ENCODE measurements at places on chromosomes 11 and 22.

DNA sequence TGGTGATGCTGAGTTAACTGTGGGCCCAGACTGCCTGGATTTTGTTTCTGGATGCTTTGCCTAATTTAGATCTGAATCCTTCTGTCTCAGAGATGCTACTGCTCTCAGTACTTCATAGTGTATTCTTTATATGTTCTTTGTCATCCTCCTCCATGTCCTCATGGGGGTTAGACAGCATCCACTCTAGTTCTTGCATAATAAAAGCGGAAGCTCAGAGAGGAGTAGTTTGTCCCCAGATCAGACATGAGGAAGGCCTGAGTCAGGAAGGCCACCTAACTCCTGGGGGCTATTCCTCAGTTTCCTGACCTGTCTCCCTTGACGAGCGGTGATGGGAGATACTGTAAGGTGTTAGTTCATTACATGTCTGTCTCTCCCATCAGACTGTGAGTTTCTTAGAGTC lies 90.2 kb downstream of the SCN3B start:
- no peak for DNase-seq

DNA sequence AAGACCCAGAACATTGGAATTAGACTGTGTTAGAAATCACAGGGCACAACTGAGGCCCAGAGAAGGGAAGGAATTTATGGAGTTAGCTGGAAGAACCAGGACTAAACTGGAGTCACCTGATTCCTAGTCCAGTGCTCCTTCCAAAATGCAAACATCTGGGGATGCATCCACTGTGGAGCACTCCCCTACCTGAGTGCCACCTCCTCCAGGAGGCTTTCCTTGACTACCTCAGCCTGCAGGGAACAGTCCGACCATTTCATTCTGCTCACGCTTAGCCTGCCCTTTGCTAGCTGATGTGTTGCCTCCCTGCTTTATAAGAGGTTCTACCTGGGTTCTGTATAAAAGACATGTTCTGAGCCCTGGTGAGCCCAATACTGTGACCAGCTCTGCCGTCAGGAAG lies 24.0 kb downstream of the CHRDL2 start:
- DNase-seq: no peak

DNA sequence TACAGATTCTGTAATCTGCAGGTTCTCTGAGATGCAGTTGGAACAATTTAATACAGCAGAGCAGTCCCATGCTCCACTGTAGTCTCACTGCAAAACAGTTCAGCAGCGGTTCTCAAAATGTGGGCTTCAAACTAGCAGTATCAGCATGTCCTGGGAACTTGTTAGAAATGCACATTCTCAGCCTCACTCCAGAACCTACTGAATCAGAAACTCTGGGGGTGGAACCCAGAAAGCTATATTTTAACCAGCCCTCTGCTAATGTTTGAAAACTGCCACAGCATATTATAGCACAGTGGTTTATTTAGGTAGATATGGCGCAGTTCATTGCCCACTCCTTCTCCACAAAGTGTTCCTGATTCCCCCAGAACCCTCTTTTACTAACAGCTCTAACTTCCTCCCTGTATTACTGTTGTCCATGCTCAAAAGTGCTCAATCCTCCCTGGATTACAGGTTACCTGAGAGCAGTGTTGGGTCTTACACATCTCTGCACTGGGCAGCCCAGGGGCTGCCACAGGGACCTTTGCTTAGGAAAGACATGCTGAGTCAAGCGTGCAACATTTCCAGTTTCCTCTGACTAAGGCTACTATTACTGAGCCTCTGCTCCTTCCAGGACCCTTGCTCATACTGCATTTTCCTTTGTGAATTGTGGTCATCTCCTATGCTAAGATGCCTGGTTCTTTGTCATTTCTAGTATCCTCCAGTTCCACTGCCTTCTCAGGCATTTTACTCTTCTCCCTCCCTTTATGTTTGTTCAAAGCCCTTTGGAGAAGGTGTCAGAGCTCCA lies 7.7 kb upstream of the DGAT2 start:
- DNase-seq: no peak

DNA sequence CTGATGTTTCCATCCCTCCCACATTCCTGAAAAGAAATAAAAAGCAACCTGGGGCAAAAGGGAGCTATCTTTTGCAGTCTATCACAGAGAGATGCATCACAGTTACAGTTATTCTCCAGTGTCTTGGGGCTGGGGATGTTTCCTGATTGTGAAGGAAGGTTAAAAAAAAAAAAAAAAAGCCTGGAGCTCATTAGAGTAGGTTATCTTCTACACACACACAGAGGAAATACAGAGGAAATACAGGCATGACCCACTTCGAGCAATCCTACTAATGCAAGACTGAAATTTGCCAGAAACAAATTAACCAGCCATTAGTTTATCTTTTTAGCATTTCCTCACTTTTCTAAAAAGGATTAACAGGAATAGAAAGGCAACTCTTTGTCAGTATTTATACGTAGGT lies 89.4 kb upstream of the CLMP start:
- DNase-seq: no peak

DNA sequence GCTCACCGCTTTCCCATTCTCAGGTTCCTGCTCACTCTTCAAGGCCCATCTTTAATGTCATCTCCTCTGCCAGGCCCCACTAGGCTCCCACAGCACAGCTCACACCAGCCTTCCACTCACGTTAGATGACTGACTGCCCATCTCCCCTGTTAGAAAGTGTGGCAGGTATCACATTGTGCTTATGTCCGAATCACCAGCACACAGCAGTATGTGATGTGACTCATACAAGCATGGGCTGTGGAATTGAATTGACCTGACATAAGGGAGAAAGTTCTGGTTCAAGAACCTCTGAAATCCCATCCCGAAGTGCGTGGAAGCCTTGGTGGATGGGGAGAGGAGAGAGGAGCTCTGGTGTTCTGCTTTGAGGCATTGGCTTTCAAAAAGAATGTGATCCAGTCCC lies 6.5 kb downstream of the VSTM5 start:
- no peak for DNase-seq

GRCh38 chr11:33452836-33453624 lies 195.8 kb downstream of the HIPK3 start:
- DNase-seq: no peak

DNA sequence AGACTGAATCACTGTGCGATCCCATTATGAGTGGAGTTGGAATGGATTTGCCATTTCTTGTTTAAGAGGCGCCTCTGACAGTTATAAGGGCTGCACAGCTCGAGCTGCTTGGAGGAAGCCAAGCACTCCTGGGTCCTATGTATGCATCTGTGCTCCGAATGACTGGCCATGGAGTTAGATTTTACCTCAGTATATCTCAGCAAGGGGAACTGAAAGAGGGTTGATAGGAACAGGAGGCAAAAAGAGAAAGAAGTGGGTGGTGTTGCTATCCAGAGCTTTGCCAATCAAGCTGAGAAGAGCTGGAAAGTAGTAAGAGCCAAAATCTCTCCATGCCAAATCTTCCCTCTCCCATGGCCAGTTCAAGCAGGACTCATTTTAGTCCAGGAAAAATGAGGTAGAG lies 632.0 kb upstream of the KIRREL3 start:
- DNase-seq: no peak

DNA sequence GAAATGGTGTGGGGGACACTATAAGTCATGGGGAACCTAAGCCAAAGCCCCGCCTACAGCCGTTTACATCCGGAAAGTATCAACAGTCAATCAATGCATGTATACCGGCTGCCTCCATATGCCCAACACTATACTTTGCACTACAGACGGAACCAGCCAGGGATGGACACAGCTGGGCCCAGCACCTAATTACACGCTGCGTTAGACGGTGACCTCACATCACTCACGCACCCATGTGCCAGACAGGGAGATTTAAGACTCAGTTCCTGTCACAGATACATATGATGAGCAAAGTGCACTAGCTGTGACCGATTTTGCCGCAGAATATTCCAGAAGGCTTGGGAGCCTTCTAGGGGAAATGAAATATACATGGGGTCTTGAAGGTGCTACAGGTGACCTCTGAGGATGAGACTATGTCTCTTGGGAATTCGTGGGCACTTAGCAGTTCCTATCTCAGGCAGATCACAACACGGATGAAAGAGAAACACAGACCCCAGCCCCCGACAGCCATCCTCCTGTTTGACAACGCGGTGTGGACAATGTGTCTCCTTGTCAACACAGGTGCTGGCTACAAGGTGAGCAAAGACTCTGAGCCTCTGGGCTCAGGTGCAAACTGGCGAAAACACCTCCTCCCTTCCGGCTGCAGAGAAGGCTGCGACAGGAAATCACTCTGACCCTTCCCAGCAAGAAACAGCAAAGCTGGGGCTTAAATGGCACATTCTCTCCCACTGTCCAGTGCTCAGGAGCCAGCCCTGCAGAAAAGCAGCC lies 8.0 kb downstream of the AHNAK start:
- DNase-seq: no peak

DNA sequence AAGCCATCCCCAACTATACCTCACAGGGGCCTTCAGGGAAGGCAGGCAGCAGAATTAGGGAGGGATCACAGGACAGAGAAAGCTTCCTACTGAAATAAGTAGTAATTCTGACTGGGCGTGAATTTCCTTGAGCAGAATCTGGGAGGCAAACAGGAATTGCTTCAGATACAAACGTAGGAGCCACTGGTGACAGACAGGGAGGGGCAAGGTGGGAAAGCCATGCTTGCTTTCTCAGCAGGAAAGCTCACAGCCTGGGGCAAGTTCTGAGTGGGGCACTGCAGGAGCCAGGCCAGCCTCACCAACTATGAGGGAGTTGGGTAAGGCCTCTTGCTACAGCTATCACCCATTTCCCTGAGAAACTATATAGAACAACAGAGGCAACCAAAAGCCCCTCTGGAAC lies 43.6 kb downstream of the ARHGAP32 start:
- no peak for DNase-seq

DNA sequence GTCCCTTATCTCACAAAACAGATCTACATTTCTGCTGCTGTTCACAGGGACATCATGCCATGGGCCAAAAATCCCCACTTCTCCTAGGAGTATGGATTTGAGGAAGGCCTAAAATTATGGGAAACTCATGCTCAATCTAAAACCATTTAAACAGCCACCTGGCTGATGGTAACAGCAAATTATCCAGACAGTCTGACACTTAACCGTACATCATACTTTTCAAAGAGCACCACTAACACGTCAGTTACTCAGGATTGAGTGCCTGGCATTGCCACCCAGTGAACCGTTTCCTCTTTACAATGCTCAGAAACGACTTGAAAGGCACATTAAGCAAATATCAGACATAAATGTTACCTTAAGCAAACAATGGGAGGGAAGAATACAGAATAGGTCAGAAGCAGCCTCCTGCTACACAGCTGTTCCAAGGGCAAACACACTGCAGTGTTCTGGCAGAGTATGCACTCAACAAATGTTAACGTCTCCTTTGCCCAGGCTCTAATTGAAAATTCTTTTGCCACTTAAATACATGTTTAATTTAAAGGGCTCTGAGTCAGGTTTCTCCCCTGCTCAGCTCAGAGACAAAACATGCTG lies 18.8 kb upstream of the SLC36A4 start:
- DNase-seq: no peak

GRCh38 chr11:117314840-117315239 lies 1.2 kb downstream of the BACE1 start:
- DNase-seq: no peak

GRCh38 chr11:88704485-88704884 lies 361.3 kb downstream of the GRM5 start:
- no peak for DNase-seq

DNA sequence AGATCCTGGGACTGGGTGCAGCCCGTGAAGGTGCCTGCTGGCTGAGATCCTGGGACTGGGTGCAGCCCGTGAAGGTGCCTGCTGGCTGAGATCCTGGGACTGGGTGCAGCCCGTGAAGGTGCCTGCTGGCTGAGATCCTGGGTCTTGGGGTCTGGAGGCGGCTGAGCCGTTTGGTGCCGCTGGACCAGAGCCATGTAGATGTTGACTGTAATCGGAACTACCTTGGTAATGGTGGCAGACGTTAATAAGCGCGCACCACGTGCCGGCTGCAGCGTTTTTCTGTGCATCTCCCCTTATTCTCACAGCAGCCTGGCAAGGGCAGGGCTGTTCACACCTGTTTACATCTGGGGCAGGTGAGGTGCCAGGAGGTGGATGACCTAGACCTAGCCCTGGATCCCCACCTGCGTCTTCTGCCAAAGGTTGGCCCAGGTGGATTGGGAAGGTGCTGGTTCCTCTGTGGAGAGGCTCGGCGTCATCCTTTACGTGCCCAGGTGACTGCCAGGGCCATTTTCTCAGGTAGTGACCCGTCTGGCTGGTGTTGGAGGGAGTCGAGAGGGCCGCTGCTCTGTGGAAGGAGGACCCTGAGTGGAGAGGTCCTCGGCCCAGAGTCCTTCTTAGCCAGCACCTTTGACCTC lies 382.5 kb downstream of the TBC1D22A start:
- DNase-seq: no peak

DNA sequence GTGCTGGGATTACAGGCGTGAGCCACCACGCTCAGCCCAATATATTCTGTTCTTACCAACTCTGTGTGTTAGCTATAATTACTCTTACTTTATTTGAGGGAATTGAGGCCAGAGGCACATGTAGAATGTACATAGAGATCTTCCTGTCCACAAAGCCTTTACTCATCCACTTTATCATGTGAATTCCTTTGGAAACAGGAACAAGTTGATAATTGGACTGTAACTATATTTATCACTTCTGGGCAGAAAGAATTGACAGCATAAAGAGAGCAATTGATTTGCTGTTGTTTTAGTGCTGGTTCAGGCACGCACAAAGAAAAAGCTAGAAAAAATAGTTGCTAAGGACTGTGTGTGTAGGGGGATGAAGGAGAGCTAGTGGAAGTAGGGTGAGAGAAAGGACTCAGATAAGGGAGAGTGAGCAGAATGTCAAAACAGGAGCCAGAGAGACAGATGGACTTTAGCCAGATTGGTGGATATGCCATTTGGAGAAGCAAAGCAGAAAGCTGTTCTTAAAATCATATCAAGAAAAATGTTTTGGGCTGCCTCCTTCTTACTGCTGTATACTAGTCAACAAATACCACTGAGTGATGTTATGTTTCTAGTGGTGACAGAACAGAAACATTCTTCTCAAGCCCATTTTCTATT lies 929.8 kb upstream of the CNTN5 start:
- DNase-seq: no peak

GRCh38 chr11:108501396-108501795 lies 3.2 kb upstream of the POGLUT3 start:
- DNase-seq: no peak

DNA sequence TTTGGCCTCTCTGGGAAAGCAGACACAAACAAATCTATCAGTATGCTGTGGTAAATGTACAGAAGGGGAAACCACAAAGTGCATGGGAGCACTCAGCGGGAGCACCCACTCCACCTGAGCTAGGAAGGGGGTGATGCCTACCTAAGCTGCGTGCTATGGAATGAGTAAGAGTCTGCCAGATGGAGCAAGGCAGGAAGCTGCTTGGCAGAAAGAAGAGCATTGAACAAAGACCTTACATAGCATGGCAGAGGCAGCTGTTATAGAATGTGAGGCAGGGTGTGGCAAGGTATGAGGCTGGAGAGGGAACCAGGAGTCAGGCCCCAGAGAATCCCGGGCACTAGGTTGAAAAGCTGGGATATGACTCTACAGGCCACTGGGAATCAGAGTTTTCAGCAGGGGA lies 13.8 kb upstream of the MTFP1 start:
- DNase-seq: peak; percentile 16

- DNase-seq: no peak
These were observed 3.2 kb upstream of the BDNF start for GRCh38 chr11:27703481-27703880.
